LoVo (cell line): ENCODE measurements at places on chromosomes 4 and X.

DNA sequence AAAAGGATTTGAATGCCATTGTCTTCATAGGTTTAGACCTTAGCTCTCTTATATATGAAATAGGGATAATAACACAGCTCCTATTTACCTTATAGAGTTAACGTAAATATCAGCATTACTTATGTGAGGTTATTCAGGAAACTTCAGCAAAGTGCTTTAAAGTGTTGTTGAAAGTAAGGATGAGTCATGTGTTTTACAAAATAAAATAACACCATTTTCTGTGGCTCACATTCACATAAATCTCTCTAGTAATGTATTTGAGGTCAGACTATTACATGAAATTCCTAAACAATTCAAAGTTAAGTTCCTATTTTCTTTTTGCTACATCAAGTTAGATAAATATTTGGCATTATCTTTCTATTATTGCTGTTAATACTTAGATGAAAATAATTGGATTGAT, 2.9 kb downstream of the GNRHR start:
- no peak for DNase-seq

DNA sequence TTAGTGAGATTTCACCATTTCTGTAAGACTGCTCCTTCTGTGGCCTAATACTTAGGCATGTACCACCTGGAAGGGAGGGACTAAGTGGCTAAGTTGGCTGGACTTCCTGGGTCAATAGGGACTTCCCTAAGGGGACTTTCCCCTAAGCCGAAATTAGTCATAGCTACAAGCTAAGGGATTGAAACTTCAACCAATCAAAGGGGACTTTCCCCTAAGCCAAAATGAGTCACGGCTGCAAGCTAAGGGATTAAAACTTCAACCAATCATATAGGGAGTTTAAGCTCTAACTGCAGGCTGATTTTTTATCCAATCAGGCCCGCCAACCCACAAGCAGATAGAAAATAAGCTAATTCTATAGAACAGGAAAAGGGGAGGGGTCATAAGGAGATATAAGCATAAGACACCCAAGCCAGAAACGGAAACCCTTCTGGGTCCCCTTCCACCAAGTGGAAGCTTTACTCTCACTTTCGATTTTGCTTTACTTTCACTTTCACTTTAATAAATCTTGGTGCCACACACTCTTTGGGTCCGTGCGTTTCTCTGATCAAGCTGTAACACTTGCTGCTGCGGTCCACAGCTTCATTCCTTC, 382.8 kb downstream of the KLHL4 start:
- DNase-seq, result no peak

- no peak for DNase-seq
Measured at GRCh38 chr4:8675906-8676305, 83.3 kb downstream of the CPZ start.

DNA sequence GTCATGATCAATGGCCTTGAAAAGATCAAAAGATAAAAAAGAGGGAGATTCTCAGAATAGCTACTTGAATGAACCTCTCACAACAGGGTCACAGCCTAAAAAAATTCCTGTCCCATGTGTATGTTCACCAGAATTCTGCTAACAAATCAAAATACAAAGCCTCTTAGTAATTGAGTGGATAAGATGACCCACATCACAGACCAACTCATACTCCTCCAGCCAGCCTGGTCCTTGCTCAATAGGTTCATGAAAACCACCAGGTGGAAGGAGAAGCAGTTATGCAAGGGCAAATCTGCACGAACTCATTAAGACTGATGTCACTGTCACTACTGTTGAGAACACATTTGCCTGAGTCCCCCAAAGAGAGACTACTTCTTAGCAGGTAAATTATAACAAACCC, 21.5 kb downstream of the WDFY3 start:
- DNase-seq, result no peak

DNA sequence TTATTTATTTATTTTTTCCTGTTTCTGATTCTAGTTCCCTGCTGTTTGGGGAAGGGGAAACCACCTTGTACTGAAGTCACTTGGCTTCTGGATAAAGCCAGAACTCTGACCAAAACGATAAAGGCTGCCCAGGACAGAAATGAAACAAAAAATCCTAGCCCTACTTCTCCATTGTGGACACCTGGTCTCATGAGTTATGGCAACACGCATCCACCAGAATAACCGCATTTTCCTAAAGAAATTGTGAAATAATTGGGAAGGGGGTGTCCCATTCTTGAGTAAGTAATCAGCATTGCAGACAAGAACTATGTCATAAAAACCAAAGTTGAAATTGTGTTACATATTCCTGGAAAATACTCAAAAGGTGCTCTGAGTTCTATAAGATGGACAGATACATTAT, 42.1 kb downstream of the SLC9A7 start:
- DNase-seq, result no peak

GRCh38 chrX:150913511-150913910, 15.0 kb upstream of the CD99L2 start:
- DNase-seq, result no peak

DNA sequence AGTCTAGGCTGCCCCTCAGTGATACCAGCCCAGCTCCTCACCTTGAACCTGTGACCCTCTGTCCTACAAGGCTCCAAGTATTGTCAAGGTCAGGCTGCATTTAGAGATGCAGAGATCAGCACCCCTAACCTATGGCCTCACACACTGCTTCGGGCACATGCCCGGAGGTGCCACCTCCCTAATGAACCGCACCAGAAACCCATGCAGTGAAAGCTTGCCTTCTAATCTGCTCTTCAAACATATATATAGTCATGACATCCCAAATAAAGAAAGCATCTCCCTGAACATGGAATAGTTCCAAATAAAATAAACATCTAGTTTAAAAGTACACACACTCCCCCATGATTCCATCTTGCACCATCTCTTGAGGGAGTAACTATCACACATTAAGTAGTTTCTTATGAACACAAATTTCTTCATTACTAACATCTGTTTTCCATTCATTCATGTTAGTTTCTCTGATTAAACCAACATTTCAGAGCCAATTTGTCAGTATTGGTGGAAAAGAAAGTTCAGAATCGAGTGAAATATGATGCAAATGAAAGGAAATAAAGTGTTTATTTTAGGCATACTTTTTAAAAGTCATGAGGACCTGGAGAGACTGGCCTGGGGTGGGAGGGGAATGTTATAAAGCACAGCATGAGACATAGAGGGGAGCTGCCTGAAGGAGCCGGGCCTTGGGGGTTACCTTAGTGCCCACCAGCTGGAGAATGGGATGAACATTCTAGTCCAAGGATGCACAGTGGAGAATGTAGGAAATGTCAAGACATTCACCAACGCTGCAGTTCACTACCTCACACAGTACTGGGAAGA, 19.2 kb downstream of the CC2D2A start:
- no peak for DNase-seq

DNA sequence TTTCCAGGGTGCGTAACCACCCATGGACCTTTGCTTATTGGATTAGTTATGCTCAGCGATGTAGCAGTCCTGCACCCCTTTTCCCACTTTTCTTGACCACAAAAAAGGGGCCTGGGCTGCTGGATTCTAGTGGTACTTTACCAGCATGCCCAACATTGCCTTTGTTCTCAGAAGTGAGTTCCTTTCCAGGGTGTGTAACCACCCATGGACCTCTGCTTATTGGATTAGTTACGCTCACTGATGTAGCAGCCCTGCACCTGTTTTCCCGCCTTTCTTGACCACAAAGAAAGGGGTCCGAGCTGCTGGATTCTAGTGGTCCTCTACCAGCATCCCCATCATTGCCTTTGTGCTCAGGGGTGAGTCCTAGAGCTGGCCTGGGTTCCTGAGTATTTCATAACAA, 138.2 kb downstream of the COX18 start:
- DNase-seq, result no peak

- peak; percentile 8 for DNase-seq
Measured at GRCh38 chr4:56979421-56980072, 851 bp downstream of the POLR2B start.

DNA sequence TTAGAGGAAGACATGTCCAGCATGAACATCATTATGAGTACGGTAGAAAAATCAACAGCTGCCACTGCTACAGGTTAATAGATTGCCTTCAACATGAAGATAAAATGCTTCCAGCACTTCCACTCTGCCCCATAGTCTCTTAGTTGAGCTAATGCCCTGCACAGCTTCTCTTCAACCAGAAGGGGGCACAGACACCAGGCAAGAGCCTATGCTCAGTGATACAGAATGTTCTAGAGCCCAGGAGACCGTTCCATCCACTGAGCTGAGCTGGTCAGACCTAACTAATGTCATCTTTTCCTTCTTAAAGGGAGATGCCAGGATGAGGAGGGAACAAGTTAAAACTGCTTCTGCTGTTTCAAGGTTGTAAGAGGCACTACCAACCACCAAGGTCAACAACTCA, 42.2 kb downstream of the SMIM10L2A start:
- no peak for DNase-seq

GRCh38 chrX:118593407-118593806, 97.8 kb downstream of the DOCK11 start:
- DNase-seq, result no peak

- no peak for DNase-seq
Measured at GRCh38 chrX:109077788-109078187, 341.4 kb upstream of the IRS4 start.

- DNase-seq, result no peak
Measured at GRCh38 chr4:138656990-138657389, 358.6 kb upstream of the NOCT start.

DNA sequence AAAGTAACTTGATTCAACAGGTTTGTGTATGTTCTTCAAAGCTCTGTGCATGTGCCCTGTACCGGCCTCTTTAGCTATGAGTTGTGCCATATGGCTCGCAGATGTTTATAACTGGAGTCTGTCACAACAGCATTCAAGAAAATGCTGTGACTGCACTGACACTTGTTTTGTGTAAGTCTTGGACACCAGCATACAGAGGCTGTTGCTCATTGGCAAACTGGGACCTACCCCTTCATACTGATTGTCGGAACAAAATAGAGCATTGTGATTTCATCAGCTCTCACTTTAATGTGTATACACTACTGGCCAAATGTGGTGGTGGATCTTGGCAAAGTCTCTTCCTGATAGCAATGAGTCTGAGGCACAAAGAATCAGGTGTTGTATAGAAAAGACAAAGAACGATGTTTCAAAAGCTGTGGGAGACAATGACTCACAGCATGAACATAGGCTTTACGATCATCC, 133.9 kb downstream of the EGF start:
- DNase-seq, result peak; percentile 3

- no peak for DNase-seq
Measured at GRCh38 chr4:151760002-151760401, 805 bp downstream of the GATB start.

GRCh38 chrX:134695999-134696398, 37.7 kb upstream of the PLAC1 start:
- no peak for DNase-seq

DNA sequence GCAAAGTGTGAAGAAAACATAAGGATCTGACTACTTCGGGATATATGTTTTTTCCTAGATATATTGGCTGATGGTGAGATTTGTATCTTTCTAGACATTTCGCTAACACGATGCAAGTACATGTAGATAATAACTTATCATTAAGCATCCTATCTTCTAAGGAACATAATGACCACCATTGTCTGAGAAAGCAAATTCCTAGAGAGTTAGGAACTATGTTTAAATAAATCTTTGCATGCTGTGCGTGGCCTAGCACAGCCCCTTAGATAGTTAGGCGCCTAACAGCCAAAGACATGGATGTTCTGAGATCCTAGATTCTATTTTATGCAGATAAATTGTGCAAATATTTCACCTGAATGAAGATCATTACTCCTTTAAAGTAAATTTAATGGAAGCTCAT, 3.0 kb downstream of the COL4A6 start:
- no peak for DNase-seq

DNA sequence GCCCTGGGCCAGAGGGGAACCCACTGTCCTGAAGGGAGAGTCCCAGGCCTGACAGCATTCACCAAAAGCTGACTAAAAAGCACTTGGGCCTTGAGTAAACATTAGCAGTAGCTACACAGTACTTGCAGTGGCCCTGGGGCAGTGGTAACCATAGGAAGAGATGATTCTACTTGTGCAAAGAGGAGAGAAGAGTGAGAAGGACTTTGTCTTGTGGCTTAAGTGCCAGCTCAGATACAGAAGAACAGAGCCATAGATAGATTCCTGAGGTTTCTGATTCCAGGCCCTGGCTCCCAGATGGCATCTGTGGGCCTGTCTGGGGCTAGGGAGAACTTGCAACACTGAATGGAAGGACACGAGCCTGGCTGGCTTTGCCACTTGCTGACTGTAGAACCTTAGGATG, 100.5 kb downstream of the PTCHD1 start:
- DNase-seq, result no peak

- DNase-seq, result no peak
Measured at GRCh38 chr4:79920163-79920853, 152.7 kb downstream of the ANTXR2 start.

GRCh38 chr4:57103051-57103450, 7.1 kb downstream of the IGFBP7 start:
- no peak for DNase-seq

GRCh38 chr4:38354421-38354820, 309.6 kb upstream of the KLF3 start:
- DNase-seq, result no peak

- no peak for DNase-seq
Measured at GRCh38 chrX:9501362-9501761, 36.5 kb downstream of the TBL1X start.

- no peak for DNase-seq
Measured at GRCh38 chr4:20185103-20185502, 66.6 kb upstream of the SLIT2 start.

- no peak for DNase-seq
Measured at GRCh38 chr4:159045321-159045720, 57.6 kb upstream of the RAPGEF2 start.

DNA sequence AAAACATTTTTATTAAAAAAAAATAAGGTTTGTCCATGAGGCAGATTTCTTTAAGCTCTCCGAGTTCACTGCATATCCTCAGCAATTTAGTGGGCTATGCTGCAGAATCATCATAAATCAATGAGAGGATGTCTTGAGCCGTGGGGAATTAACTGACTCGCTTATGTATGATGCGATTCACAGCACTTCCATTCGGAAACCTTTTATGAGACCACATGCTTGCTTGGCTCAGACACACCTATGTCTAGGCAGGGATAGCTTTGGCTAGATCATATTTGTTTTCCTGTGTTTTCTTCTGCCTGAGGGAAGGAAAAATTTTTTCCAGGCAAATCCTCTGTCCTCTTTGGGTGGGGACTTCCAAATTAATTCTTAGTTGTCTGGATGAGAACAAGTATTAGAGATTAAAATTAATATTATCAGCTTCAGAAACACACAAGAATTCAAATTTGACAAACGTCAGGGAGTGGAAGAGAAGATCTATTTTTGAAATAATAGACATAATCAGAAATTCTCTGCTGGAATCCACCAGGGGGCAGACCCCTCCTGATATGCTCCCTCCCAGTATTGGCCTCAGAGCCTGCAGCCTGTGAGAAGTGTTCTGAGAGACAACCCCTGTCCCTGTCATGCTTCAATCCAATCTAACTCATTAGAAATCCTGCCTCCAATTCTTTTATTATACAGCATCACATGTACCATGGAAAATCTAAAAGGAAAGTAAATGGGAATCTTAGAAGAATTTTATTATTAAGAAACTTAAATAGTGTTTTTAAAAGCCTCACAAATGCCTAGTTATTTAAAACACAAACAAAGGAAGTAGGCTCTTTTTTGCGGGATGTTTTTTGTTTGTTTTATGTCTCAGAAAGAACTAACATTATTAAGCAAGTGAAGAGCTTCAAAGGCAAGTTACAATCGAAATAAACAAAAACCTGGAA, 345.1 kb upstream of the TACR3 start:
- peak; percentile 29 for DNase-seq

- no peak for DNase-seq
Measured at GRCh38 chrX:23334848-23335599, at the start of gene PTCHD1. Gene PTCHD1, plus strand, starts transcription at chrX:23334849. Its CDS starts 27 bp downstream, at chrX:23334876.

GRCh38 chrX:101931136-101931487, 715 bp downstream of the ZMAT1 start:
- DNase-seq, result peak; percentile 0

GRCh38 chrX:11190745-11191510, 79.8 kb downstream of the HCCS start:
- no peak for DNase-seq
